Activated B cell treated with CpG ODN at 0.5 μM for 24 hours (primary cell): ENCODE measurements at places on chromosomes 1 and 21.

DNA sequence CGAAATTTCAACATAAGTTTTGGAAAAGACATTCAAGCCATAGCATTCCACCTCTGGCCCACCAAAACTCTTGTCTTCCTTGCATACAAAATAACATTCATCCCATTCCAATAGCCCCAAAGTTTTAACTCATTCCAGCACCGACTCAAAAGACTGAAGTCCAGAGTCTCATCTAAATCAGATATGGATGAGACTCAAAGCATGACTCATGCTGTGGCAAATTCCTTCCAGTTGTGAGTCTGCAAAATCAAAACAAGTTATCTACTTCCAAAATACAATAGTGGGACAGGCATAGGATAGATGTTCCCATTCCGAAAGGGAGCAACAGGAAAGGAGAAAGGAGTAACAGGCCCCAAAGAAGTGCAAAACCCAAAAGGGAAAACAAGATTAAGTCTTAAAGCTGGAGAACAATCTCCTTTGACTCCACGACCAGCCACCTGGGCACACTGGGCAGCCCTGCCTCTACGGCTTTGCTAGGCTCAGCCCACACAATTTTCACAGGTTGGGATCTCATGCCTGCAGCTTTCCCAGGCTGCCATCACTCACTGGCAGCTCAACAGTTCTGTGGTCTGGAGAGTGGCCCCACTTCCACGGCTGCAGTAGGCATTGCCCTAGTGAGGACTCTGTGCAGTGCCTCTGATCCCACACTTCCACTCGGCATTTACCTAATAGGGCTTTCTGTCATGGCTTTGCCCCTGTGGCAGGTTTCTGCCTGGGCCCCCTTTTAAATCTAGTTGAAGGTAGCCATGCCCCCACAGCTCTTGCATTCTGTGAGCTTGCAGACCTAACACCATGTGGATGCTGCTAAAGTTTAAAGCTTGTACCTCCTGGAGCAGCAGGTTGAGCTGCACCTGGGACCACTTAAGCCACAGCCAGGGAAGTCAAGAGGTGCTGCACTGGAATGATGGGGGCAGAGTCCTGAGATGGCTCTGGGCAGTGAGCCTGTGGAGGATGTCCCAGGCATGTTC lies 51.0 kb downstream of the RUNX3 start:
- no peaks in the 10 kb centered on the region for H3K4me1 ChIP-seq
- no peak overlapping the region for H3K4me3 ChIP-seq
- H3K36me3 ChIP-seq = no peaks in the 10 kb centered on the region
- DNase-seq = no peak

- DNase-seq = no peak
- H3K4me1 ChIP-seq = no peaks in the 10 kb centered on the region
- no peaks in the 10 kb centered on the region for H3K27me3 ChIP-seq
- H3K4me3 ChIP-seq = no peak overlapping the region
- no peak overlapping the region for H3K27ac ChIP-seq
- no peaks in the 10 kb centered on the region for H3K36me3 ChIP-seq
Measured at GRCh38 chr1:15985611-15986297, 9.9 kb upstream of the ZBTB17 start.

- peaks cover 7% of the 10 kb centered on the region for H3K27me3 ChIP-seq
- no peaks in the 10 kb centered on the region for H3K36me3 ChIP-seq
- H3K4me3 ChIP-seq = no peak overlapping the region
- no peaks in the 10 kb centered on the region for H3K4me1 ChIP-seq
Measured at GRCh38 chr1:201250326-201251011, 32.8 kb upstream of the PKP1 start.

DNA sequence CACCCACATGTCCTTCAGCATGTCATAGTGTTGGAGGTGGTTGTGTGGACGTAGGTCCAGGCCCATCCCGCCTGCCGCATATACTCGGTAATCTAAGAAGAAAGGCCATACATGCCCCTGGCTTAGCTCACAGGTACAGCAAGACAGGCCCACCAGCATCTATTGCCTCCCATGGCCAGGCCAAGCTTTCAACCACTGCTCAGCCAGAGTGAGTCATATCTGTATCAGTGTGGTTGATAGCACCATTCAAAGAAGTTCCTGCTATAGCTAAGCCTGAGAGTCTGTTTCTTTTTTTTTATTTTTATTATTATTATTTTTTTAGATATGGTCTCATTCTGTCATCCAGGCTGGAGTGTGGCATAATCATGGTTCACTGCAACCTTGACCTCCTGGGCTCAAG lies 17.0 kb downstream of the KLHDC8A start:
- H3K27me3 ChIP-seq = peaks cover 8% of the 10 kb centered on the region
- no peak for DNase-seq
- no peak overlapping the region for H3K4me3 ChIP-seq
- H3K4me1 ChIP-seq = peaks cover 16% of the 10 kb centered on the region
- H3K36me3 ChIP-seq = no peaks in the 10 kb centered on the region
- H3K27ac ChIP-seq = peak overlapping the region; percentile 31

DNA sequence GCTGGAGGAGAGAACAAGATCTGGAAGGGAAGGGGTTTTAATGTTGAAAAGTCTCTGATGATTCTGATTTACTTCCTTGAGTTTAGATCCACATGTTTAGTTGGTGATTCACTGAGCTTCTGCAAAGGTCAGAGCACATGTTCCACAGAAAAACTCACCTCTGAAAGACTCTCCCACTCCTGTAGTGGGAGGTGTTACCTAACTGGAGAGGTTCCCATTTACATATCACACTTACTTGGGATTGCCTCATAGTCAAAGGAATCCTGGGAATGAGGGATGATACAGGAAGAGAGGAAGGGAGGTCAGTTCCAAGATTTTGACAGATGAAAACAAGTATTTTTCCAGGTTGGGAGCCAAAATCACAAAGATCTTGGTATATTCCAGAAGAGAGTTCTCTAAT lies 2.7 kb upstream of the NTNG1 start:
- no peaks in the 10 kb centered on the region for H3K36me3 ChIP-seq
- peaks cover 12% of the 10 kb centered on the region for H3K27me3 ChIP-seq
- H3K4me3 ChIP-seq = no peak overlapping the region
- peaks cover 23% of the 10 kb centered on the region for H3K4me1 ChIP-seq
- H3K27ac ChIP-seq = no peak overlapping the region

DNA sequence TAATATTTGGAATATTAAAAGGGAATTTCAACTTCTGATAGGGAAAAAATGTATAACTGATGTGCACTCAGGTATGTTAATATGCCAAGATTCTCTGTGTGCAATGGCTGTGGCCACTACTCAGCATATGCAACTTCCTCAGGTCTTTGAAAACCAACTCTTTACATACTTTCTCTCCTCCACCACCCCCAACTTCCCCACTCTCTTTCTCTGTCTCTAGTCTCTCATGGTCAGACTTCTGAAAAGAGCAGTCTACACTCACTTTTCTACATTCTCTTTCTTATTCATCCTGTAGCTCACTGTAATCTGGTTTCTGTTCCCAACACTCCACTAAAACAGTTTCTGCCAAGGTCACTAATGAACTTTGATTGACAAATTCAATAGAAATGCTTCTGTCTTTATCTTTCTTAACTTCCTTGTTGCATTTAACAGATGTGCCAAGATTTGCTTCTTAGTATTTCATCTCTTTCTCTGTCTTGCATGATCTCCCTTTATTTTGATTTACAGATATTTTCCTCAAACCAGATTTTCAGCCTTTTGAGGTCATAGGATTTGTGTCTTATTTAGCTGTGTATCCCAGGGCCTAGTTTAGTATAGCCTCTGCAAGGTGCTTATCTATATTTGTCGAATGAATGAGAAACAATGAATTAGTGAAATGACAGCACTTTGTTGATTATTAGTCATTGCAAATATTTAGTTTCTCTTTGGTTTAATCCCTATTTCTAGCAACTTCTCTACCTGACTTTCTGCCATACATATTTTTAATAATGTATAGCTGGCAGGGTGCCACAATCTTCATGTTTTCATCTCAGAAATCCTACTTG lies 168.9 kb downstream of the LMO4 start:
- H3K4me3 ChIP-seq = no peak overlapping the region
- H3K27ac ChIP-seq = no peak overlapping the region
- H3K27me3 ChIP-seq = no peaks in the 10 kb centered on the region
- H3K4me1 ChIP-seq = peaks cover 7% of the 10 kb centered on the region
- no peak for DNase-seq
- no peaks in the 10 kb centered on the region for H3K36me3 ChIP-seq

GRCh38 chr1:151693057-151693651 lies 23.4 kb downstream of the CELF3 start:
- no peak overlapping the region for H3K27ac ChIP-seq
- H3K4me3 ChIP-seq = no peak overlapping the region
- no peaks in the 10 kb centered on the region for H3K27me3 ChIP-seq
- H3K36me3 ChIP-seq = peaks cover 59% of the 10 kb centered on the region
- DNase-seq = no peak

DNA sequence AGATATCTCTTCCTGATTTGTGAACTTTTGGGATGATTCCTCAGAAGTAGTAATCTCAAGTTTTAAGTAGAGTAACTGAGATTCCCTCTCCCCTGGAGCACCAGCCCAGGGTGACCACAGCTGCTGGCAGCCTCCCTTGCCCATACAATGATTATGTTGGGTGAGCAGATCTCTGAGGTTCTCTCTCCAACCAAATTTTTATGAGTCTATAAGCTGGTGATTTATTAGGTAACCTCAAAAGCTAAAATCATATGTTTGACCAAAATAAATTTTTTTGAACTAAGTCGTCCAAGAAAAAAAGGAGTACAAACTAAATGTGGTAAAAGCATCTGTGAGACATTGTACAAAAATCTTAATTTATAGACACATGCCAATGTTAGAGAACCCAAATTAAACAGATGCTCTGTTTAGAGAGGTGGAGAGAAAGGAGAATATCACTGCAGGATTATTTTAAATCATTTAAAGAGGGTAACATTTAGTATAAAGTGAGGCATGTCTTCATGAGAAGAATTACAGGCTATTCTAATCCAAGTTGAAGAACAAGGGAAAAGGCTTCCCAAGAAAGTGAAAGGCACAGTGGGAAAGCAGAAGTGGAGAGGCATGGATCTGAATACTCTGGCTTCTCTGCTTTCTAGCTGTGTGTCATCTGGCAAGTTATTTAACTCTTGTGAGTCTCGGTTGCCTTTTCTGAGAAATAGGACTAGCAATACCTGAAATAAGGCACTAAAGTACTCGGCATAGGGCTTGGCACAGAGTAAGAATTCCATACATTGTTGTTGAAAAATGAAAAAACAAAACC lies 2.5 kb downstream of the AKNAD1 start:
- no peak overlapping the region for H3K27ac ChIP-seq
- H3K4me3 ChIP-seq = no peak overlapping the region
- peaks cover 28% of the 10 kb centered on the region for H3K27me3 ChIP-seq
- H3K4me1 ChIP-seq = peaks cover 6% of the 10 kb centered on the region

DNA sequence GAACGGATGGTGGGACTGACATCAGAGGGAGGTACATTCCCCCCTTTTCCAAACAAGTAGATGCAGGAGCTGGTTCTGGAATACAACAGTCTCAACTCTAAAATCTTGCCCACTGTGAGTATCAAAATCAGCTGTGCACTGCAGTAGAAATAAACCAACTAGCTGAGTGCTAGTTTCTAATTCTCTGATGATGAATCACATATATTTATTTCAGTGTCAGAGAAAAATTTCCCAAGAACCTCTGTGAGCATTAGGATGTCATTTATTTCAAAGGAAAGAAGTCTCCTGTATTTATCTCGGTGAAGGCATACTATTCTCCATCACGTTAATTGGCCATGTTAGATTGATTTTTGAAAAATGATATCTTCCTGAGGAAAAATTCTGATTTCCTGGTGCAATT lies 67.1 kb downstream of the LHX9 start:
- no peak for DNase-seq
- no peaks in the 10 kb centered on the region for H3K4me1 ChIP-seq
- H3K4me3 ChIP-seq = no peak overlapping the region
- no peak overlapping the region for H3K27ac ChIP-seq

- H3K4me3 ChIP-seq = no peak overlapping the region
- H3K4me1 ChIP-seq = no peaks in the 10 kb centered on the region
- H3K27me3 ChIP-seq = peaks cover 9% of the 10 kb centered on the region
- DNase-seq = no peak
Measured at GRCh38 chr1:32486463-32487113, 21.7 kb downstream of the ZBTB8B start.

GRCh38 chr1:31701091-31701736 lies 2.6 kb downstream of the COL16A1 start:
- H3K36me3 ChIP-seq = no peaks in the 10 kb centered on the region
- peaks cover 31% of the 10 kb centered on the region for H3K4me1 ChIP-seq
- DNase-seq = no peak
- H3K27me3 ChIP-seq = peaks cover 26% of the 10 kb centered on the region

- H3K4me3 ChIP-seq = no peak overlapping the region
- H3K4me1 ChIP-seq = no peaks in the 10 kb centered on the region
- peaks cover 6% of the 10 kb centered on the region for H3K27me3 ChIP-seq
- no peak overlapping the region for H3K27ac ChIP-seq
- H3K36me3 ChIP-seq = no peaks in the 10 kb centered on the region
- no peak for DNase-seq
Measured at GRCh38 chr1:75600781-75601180, 10.1 kb downstream of the SLC44A5 start.

- no peaks in the 10 kb centered on the region for H3K27me3 ChIP-seq
- peaks cover 16% of the 10 kb centered on the region for H3K4me1 ChIP-seq
- no peak for DNase-seq
- no peak overlapping the region for H3K4me3 ChIP-seq
Measured at GRCh38 chr1:221910222-221910621, 168.3 kb upstream of the DUSP10 start.

DNA sequence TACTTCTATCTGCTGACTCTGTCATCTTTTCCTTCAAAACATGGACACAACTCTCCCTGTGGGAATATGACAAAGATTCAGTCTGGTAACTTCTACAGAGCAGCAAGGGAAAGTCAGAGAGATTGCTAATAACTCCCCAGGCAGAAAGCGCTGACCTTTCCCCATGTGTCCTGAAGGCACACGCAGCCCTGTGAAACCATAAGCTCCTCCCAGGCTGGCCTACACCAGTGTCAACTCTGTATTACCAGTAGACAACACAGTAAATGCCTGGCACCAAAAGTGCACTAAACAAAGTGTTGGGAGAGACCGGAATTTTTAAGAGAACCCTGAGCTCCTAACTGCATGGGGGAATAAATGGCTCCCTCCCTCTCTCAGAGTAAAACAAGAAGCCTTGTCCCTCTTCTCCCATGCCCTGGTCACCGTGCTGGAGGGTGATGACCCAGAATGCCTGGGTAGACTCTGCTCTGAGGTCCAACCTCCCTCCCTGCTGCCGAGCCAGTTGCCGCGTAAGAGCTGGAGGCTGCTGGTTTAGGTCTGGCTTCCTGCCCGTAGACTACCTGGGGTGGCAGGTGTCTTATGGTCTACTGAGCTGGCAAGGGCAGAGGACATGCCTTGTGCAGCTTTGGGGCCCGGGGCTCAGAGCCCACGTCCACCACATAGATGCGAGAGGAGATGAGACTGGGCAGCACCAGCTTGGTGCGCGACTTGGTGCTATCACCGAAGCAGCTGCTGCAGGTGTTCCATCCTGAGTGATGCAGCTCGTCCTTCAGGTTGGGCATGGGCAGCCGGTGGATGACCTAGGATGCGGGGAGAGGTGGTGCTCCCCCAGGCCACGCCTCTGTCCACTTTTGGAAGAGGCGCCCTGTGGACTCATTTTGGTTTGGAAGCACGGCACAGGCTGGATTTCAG lies 3.9 kb downstream of the SELENBP1 start:
- DNase-seq = no peak
- no peaks in the 10 kb centered on the region for H3K27me3 ChIP-seq
- no peak overlapping the region for H3K4me3 ChIP-seq
